NCI-H524 treated with DMSO at 0.1 percent for 48 hours (cell line): ENCODE measurements at places on chromosomes 11 and 22.

DNA sequence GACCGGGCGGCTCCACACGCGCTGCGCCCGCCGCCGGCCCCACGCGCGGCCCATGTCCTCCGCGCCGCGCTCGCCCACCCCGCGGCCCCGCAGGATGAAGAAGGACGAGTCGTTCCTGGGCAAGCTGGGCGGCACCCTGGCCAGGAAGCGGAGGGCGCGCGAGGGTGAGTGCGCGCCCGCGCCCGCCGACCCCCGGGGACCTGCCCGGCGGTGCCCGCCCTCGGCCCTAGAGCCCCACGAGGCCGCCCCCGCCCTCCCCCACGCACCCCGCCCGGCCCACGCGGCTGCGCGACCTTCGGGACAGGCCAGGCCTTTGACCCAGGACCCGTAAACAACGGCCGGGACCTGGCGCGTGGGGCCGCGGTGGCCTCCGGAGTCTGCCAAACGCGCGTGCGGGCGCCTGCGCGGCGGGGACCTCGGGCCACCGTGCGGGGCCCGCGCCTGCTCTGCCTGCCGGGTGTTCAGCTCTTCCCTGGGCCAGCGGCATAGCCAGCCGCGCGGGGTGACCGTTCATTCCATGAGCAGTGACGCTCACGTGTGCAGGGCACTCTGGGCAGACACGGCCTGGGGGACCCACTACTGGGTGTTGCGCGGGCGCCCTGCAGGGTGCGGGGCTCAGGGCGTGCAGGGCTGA is at the start of gene PARVB:
PARVB (plus strand) TSS at position 15 of the 634 bp plus-strand sequence; CDS start at position 53, 38 bp downstream.
- no peak for DNase-seq

DNA sequence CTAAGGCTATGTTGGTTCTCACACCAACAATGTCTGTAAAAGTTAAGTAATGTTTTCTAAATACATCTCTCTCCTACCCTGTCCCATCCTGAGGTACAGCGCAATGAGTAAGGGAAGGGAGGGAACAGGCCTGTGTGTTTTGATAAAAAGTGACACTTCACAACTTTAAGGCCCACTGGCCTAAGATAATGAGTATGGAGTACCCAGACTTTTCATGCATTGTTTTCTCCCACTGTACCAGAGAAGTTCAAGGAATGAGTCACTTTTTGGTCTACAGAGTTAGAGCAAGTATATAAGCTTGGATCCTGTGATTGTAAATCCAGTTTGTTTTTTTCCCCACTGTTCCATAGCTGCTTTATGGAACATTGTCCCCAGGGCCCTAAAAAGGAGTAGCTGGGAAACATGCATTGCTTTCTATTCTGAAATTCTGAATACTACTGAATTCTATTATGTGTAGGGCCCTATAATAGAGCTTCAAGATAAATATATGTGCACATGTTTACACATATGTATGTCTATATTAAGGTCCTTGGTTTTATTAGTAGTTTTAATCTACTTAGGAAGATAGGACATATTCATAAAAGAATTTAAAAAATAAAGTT is 29.8 kb downstream of the KCNE3 start:
- DNase-seq: no peak

DNA sequence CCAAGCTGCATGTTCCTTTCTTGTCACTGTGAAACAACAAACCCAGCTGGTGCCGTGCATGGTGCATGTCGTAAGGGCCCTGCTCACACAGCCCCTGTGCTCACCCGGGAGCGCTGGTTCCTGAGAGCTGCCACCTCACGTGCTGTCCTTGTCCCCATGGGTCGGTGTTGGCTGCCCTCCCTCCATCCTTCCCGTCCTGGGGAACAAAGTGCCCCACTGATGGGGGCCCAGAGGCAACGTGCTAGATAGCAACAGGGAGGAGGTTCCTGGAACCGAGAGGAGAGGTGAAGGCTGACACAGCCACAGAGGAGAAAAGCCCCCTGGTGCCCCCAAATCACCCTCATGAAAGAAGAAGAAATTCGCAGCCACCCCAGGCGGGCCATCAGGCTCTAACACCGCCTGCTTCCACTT is 56.6 kb upstream of the SLC22A12 start:
- no peak for DNase-seq

DNA sequence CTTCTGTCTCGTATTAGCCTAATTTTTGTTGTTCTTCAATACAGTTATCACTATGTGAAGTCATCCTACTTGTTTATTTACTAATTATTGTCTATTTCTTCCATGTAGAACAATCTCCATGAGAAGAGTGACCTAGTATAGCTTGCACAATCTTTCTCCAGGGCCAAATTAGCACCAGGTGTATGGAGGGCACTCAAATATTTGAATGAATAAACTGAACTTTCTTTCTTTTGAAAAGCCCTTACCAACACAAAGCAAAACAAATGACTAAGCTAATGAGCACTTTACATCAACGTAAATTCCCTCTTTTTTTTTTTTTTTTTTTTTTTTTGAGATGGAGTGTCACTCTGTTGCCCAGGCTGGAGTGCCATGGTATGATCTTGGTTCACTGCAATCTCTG is 34.2 kb downstream of the ABTB2 start:
- no peak for DNase-seq

DNA sequence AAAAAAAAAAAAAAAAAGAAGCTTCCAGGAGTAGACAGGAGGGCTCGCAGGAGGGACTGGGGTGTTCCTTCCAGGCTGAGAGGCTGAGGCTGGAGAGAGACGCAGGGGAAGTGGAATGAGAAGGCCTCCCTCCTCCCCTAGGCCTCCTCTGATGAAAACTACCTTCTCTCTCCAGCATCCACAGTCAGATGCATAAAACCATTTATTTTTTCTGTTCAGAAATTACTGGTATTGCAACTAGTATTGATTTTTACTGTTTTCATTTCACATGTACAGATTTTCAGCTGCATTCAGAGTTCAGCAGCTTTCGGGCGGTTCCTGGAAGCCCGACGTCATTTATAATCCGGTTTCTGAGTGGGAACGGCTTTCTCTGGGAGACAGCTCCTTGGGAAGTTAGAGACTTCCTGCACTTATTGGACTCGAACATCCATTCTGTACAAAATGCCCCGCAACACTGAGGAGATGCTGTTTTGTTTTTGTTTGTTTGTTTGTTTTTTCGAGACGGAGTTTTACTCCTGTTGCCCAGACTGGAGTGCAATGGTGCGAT is 6.9 kb upstream of the NFAM1 start:
- no peak for DNase-seq

GRCh38 chr11:72015511-72016061 is 16.9 kb downstream of the IL18BP start:
- no peak for DNase-seq

DNA sequence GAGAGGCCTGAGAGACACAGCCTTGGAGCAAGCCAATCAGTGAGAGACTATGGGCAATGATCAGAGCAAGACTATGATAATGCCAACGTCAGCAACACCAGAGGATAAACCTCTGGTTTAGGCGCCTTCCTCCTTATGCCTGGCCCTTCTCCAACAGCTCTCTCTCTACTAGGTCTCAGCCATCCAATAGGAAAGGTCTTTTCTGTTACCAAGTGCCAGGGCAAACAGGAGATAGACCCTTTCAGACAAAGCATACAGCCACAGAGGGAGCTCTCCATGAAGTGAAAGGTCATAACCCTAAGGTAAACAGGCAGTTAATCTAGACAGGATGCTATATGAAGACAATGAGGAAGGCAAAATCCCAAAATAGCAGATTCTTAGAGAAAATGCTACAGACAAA is 9.5 kb downstream of the STK33 start:
- no peak for DNase-seq

GRCh38 chr11:73566977-73567755 is 30.7 kb downstream of the FAM168A start:
- DNase-seq: no peak

DNA sequence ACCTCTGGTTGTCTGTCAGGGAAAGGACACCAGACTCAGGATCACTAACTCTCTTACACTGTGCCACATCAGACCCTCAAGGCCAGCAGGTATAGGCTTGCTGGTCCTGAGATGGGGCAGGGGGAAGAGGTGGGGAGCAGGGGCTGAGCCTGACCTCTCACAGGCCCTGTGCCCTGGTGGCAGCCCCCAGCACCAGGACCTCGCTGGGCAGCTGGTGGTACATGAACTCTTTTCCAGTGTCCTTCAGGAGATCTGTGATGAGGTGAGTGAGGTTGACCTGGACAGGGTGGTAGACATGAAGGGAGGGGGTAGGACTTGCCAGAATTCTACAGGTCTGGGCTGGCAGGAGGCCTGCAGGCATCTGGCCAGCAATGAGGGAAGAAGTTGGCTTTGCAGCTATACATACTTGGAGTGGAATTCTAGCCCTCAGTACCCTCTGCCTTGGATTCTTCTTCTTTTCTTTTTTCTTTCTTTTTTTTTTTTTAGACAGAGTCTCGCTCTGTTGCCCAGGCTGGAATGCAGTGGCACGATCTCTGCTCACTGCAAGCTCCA is 1.4 kb downstream of the NUDT22 start:
- DNase-seq: no peak

DNA sequence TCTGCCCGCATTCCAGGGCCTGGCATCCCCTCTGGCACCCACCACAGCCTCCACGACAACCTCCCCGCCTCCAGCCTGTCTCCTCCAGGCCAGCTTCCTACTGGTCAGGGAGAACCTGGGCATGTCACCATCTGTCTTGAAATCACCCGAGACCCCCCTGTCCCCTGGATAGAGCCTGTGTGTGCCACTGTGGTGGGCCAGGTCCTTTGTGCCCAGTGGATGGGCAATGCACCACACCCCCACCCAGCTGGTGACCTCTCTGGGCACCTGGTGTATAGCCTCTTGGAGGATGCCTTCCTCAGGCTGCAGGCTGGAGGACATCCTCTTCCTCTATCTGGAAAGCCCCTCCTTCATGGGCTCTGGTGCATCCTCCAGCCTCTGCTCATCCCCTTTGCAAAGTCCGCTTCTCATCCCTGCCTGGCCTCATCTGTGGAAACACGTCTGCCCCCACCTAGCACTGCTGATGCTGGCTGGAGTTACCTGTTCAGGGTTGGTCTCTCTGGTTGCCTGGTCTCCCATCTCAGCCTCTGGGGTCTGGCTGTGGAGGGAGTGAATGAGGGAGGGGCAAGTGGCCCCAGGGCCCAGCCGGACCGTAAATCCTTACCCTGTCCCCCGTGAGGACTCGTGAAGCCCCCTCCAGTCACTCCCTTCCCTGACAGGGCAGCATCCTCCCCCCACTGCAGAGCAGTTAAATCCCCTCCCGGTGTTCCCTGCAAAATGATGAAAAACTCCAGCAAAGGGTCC is 589.6 kb downstream of the TBC1D22A start:
- no peak for DNase-seq

- no peak for DNase-seq
Measured at GRCh38 chr11:57546869-57547475, 9.6 kb downstream of the SMTNL1 start.

GRCh38 chr11:88051396-88051795 is 123.8 kb downstream of the RAB38 start:
- no peak for DNase-seq

- no peak for DNase-seq
Measured at GRCh38 chr11:95360377-95361075, 129.5 kb upstream of the SESN3 start.

DNA sequence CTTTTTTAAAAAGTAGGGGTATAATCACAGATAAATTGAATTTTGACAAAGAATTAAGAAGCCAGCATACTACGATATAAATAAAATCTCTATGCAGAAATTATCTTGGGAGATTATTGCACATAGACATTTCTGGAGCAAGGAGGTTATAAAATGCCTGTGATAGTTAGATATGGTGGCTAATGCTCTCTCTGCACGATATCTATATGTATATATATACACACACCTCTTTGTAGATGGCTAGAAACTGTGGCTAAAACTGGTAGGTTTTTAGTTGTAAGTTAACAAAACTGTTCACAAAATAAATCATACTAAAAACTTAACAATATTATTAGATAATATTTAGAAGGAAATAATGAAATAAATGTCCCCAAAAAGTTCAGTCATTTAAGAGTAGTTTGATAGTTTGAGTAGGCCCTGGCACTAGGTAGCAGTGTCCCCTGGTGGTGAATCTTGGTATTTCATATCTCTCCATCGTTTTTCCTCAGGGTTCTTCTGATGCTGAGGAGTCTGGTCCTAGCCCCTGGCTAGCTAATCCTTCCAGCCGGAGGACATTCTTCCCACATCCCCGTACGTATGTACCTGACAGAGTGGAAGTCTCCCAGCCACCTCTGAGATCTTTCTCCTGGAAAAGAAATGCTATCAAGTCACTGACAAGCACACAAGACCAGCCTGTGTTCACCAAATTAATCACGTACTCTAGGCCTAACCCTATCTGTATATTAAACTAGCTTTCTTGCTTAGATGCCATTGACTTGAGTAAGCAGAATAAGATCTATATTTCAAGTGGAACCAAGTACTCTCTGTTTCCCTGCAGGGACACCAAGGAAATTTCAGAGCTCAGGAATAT is 32.2 kb downstream of the ART5 start:
- DNase-seq: no peak

GRCh38 chr22:37632174-37633088 is 7.0 kb upstream of the SH3BP1 start:
- no peak for DNase-seq

DNA sequence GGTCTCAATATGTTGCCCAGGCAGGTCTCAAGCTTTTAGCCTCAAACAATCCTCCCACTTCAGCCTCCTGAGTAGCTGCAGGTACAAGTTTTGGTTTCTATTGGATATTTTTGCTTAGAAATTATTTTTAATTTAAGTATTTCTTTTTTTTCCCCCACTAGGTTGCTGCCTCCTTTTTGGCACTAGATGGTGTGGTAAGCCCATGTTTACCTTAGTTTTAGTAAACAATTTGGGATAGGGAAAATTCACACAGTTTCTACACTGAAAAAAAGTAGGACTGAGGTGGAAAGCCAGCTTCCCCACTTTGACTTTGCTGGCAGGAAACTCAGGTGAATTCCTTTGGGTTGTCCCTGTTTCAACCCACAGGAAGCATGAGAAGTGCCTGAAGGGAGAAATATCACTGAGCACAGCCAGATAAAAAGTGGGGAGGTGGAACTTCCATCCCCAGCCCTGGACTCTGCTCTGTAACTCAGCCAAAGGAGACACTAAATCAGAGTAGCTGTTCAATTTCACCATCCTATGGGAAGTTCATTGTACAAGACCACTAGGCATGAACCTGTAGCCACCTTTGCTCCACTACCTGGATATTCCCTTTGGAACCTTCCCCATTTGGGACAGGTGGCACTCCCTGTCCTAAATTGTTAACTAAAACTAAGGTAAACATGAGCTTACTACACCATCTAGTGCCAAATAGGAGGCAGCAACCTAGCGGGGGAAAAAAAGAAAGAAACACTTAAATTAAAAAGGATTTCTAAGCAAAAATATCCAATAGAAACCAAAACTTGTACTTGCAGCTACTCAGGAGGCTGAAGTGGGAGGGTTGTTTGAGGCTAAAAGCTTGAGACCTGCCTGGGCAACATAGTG is 154.4 kb upstream of the FAT3 start:
- no peak for DNase-seq

DNA sequence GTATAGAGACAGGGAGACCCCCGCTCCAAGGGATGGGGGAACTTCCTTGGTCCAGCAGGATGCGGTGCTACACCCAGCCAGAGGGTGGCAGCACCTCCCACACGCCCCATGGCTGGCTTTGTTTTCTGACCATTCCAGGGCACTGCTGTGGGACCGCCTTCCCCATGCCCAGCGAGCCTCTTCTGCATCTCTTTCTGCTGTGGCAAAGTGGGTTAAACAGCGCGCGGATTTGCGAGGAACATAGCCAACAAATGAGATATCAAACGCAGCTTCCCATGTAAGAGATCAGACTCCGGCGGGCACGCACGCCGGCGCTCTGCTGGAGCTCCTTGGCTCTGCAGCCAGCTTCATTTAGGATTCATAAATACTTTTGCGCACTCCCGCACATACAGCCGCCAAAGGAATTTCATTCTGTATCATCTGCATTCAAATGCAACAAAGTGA is 485.8 kb upstream of the CADM1 start:
- DNase-seq: no peak

- no peak for DNase-seq
Measured at GRCh38 chr11:118696673-118697226, 17.3 kb upstream of the TREH start.
